ENCODE measurements at places on chromosomes 11 and 22.

DNA sequence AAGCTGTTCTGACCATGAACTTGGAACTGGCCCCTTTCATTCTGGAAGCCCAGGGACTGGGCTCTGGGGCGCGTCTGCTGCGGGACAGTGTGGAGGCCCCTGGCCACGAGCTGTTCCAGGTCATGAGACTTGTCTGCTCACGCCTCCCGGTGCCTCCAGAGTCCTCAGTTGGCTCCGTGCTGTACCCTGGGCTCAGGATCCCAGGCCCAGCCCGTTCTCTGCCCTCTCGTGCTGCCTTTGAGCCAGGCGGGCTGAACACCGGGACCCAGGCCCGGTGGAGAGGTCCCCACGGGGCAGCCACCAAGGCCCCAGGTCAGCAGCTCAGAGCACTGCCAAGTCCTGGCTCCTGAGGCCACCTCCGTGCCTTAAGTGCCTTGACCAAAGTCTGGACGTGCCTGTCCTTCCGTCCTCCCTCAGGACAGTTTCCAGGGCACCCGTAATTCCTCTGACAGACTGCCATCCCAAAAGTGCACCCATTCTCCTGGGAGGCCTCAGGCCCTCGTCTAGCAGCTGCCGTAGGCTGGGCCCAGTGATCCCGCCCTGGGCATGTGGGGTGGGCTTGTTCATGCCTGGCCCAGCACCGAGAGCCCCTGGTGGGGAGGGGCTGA, 36.3 kb upstream of the PPARA start:
- DNase-seq = no peak

DNA sequence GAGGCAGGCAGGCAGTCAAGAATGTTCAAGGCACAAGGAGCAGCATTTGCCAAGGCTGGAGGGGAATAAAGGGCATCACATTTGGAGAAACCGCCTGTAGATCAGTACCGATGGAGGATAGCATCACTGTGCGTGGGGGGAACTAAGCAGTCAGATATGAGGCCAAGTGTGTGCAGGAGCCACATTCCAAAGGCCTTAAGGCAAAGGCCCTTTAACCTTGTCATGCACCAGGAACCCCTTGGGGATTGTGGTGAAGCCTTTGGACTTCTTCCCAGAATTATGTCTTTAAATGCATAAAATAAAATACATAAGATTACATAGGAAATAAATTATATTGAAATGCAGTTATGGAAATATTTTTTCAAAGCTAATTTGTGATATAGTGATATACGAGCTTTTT, 532.1 kb downstream of the BUD13 start:
- DNase-seq = no peak

GRCh38 chr22:21568347-21569075, 997 bp downstream of the UBE2L3 start:
- no peak for DNase-seq

DNA sequence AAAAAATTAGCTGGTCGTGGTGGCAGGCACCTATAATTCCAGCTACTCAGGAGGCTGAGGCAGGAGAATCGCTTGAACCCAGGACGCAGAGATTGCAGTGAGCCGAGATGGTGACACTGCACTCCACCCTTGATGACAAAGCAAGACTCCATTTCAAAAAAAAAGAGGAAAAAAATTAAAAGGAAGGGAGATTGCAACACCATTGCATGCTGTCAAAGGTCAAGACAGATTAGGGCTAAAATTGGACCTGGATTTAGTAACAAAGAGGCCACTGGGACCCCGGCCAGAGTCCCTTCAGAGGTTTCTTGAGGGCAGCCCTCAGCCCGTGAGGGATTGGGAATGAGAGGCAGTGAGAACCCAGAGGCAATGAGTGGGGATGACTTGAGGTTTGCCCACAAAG, 8.2 kb upstream of the MAFF start:
- DNase-seq = no peak

GRCh38 chr11:77322506-77322905, 21.0 kb upstream of the GDPD4 start:
- no peak for DNase-seq

DNA sequence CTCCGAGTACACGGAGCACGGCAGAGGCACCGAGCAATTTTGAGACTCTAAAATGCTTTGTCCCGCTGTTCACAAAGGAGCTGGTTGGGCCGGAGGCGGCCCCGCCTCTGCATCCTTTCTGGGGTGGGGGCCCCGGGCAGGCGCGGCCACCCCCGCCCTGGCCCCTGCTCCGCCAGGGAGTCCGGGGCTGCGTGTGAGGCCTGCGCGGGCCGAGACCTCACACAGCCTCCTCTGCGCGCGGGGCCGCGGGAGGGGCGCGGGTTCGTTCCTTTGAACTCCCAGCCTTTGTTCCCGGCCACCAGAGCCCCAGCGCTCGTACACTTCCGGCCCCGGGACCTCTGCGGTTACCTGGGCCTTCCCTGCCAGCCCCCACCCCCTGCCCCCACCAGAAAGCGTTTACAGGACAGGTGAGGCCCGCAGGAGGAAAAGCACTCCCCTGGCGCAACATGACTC, 1.6 kb downstream of the FGF19 start:
- no peak for DNase-seq

GRCh38 chr11:63879598-63880402, 37.2 kb downstream of the RCOR2 start:
- no peak for DNase-seq

DNA sequence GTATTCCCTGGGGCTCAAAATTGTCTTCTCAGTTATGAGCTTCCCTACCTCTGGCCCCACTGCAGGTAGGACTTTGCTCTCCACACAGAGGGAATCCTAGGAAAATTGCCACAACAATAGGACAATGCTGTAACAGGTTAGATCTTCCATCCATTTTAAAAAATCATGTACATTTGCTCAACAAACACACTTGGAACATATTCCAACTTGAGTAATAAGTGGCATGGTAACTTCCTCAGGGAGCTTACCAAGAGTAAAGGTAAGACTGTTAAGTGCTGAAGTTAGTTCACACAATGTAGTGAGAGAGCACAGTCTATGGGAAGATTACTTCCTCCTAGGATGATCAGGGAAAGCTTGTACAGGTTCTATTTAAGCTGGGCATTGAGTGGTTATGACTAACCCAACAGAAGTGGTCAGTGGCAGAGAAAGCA, 78.9 kb upstream of the BIRC3 start:
- DNase-seq = no peak

DNA sequence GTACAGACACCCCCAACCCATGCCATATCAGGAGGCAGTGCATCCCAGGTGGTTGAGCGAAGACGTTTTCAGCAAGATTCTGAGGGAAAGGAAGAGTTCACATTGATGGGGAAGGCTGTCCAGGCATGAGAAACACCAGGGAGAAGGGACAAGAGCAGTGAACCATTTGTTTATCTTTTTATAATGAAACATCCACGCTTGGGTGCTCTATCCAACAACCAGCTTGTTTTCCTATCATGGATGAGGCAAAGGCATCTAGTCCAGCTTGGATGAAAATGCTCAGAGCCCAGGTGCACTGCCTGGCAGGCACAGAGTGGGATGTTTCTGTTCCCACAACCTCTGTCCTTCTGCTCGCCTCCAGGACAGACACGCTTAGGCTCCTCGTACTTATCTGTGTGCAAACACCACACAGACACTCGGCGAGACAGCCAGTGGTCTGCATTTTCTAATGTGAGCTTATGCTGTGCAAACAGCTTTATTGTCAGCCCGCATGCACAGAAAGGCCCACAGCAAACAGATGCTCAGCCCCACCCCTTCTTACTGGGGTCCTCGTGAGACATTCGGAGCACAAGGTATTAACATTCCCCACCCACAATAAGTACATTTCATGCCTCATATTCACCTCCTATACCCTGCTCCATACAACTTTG, 45.4 kb upstream of the NTM start:
- no peak for DNase-seq

GRCh38 chr22:46233231-46233630, 16.9 kb downstream of the CDPF1 start:
- no peak for DNase-seq

GRCh38 chr22:25110596-25110845, 89.1 kb upstream of the CRYBB3 start:
- DNase-seq = no peak

DNA sequence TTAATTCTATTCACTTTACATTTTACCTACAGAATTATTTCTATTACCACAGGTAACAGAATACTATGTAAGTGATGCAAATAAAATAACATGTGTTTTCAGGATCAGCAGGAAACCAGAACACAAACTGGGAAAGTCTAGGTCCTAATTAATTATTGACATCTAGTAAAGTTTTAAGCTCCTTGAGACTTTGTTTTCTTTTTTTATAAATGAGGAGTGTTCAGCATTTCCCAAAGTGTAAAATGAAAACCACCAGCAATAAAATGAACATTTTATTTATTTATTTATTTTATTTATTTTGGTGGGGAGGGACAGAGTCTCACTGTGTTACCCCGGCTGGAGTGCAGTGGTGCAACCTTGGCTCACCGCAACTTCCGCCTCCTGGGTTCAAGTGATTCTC, 123.6 kb downstream of the ARHGAP42 start:
- no peak for DNase-seq

- no peak for DNase-seq
These were observed 30.2 kb downstream of the SLC5A1 start for GRCh38 chr22:32073262-32073661.
